CD4-positive, alpha-beta T cell treated with Interleukin-15 for 4 hours (primary cell): ENCODE measurements at places on chromosomes 16 and 17.

DNA sequence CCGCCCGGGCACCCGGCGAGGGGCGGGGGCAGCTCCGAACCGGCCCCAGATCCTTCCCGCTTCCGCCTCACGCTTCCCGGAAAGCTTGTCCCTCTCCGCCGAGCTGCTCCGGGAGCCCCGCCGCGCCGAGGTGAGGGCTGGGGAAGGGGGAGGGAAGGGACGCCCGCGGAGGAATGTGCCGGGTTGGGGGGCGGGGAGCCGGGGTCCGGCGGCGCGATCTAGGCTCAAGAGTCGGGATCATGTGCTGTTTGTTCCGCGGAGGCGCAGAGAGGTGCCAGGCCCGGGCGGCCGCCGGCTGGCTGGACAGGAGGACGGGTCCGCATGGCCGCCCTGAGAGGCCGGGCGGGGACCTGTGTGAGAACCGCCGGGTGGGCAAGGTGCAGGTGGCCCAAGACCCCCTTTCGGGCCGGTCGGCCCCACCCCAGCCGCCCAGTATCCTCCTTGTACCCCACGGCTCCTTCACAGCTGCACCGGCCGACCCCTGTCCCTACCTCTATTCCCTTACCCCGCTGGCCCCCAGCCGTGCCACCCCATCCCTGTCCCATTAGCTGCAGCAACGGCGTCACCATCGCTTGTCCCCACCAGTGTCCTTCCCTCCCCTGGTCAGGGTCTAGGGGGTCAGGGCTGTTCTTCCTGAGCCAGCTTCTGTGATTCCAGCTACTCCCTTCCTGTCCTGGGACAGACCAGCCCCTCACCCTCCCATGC is 429 bp downstream of the KIF1C start:
- no peak for DNase-seq

GRCh38 chr17:17494870-17495535 is 1.2 kb downstream of the RASD1 start:
- DNase-seq = no peak

GRCh38 chr17:45675892-45676291 is 108.2 kb upstream of the CRHR1 start:
- DNase-seq = no peak

- no peak for DNase-seq
Observed at GRCh38 chr17:4600563-4600962, 16.2 kb downstream of the SMTNL2 start.

DNA sequence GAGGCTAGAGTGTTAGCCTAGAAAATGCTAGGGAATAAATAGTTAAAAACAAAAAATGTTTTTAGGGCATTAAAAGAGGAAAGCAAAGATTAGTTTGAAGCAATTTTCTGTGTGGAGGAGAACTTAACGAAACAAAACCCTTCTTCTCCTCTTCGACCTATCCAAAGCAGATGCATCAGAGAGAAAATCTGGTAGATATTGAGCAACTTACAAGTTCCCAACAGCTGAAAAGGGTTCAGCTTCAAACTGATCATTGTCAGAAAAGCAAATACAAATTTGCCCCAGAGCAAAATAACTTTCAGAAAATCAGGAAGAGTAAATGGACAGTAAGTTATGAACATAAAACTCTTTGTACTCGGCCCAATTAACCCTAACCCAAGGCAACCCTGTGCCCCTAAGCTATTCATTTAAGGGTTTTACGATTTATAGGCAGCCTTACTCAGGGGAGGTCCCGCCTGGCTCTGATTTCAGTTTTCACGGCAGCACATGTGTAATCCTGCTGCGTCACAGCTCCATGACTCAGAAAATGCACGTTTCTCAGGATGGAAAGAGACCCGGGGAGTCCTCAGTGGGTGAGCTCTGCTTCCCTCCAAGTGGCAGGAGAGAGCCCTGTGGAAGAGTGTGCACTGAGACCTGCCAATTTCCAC is 405.7 kb upstream of the SALL1 start:
- no peak for DNase-seq

DNA sequence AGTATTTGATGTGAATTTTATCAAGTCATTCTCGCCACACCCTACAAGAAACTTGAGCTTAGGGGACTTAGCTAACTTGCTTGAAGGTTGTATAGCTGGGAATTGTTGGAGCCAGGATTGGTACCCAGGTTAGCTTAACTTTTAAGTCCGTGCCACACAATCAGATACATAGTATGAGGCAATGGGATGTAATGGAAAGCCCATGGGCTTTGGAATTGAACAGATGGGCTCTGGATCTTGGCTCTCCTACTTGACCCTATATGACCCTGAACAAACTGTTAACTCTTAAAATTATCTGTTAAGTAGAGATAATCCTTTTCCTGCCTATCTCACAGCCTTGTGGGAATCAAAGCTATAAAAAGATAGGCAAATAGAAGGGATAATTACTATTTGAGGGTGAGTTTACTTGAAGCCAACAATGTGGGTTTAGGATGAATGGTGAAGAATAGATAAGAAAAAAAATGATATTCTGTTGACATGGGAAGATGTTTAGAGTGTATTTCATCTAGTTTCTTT is 51.9 kb upstream of the CACNG3 start:
- no peak for DNase-seq

DNA sequence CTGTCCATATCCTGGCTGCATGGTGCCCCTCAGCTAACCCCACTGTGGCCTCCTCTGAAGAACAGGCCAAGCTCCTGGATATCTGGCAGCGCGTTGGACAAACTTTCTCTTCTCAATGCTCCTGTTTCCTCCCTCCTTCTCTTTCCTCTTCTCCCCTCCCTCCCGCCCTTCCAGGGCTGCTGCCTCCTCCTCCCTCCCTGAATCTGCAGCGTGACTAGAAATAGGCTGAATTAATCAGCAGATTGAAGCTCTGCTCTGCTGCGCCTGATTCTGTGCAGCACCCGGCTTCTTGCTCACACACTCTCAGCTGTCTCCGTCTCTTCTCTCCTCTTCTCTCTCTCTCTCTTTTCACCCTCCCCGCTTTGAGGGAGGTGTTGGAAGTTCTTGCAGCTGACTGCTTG is 19.8 kb downstream of the TMEM94 start:
- DNase-seq = no peak

DNA sequence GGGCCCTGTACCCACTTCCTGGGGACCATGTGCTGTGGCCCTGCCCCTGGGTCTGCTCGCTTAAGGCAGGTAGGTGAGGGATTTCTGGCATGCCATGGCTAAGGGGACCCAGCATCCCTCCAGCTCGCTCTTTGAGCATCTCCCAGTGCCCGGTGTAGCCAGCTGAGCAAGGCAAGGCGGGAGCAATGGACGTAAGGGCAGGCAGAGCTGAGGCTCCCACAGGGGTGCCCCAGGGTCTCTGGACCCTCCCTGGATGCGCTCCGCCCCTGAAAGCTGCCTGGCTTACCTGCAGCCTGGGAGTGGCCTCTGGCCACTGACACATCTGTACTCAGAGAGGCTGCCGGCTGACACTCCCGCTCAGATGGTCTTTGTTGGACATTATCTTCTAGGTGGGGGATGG is 189.9 kb downstream of the IRF8 start:
- no peak for DNase-seq

DNA sequence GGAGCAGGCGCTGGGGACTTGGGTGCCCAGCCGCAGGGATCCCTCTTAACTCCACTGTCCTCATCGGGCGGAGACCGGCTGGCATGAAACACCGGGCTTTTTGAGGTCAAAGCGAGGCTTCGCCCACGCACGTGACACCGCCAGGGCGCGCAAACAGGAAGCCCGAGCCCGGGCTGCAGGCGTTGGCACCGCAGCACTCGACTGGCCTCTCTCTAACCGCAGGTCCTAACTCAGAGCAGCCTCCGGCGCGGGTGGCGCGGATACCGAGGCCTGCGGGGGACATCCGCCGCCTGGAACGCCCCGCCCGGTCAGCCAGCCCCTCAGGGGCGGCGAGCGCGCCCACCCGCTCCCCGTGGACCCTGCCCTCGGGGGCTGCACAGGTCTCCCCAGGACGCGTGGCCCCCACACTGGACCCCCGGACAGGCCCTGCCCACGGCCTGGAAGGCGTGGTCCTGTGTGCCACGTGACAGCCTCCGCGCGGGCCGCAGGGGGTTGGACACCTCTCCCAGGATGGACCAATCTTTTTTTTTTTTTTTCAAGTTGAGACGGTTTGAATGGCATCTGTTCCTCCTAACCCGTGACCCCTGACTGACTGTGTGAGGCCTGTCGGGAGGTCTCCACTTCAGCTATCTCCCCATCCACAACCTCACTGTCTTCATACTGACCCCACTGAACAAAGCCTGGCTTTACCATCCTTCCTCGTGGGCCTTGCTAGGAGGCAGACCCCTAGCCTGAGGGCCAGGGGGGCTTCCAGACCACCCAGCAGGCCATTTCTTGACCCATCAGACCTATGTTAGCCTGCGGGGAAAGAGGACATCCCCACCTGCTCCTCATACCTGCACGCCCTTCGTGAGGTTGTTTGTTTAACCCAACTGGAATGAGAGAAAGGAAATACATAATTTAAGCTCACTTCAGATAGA is 8.4 kb upstream of the SLC47A2 start:
- DNase-seq = peak; percentile 37

- no peak for DNase-seq
Observed at GRCh38 chr16:11212798-11213196, 43.2 kb downstream of the SOCS1 start.

- no peak for DNase-seq
Observed at GRCh38 chr16:3659251-3659650, 4.8 kb downstream of the DNASE1 start.

DNA sequence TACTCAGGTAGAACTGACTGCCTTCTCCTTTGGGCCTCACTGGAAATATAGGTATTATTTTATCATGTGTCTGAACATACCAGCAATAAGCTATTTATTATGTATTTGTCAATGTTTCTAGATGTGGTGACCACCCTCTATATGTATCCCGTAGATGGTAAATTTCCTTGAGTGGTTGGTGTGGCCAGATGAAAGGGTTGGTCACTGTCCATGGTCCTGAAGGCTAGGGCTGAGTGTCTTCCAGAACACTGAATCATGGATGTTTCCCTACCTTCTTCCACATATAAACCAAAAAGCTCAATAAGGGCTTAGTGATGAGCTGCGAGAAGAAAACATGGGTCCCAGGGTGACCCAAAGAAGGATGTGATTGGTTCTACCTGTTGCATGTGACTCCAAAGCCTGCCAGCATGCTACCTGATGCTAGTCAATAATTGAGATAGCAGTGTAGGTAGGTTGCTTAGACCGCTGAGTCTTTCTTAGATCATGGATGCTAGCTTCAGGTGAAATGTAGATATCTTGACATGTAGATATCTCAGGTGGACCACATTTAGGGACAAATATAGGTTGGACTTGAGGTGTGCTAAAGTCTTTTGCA is 150.3 kb downstream of the ASIC2 start:
- no peak for DNase-seq

DNA sequence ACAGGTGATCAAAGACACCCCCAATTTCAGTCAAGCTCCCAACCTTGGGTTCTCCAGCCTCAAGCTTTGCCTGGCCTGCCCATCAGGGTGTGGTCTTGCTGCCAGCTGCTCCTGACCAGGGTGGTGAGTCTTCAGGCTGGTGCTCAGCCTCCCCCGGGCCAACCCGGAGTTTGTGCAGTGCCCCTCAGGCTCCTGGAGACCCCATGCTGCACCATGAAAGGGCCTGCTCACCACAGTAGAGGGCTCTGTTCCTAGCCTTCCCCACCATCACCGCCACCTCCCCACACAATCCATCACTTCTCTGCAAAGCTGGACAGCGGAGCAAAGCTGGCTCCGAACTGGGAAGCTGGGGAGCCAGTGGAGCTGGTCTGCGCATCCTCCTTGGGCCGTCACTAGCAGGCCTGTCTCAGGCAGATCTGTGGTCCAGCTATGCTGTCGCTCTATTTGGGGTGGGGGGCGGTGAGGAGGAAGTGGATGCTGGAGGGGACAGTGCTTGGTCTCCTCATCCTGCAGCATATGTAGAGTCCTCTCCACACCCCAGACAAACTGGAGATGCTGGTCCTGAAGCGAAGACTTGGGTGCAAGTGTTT is 88.5 kb upstream of the RPL38 start:
- DNase-seq = no peak

DNA sequence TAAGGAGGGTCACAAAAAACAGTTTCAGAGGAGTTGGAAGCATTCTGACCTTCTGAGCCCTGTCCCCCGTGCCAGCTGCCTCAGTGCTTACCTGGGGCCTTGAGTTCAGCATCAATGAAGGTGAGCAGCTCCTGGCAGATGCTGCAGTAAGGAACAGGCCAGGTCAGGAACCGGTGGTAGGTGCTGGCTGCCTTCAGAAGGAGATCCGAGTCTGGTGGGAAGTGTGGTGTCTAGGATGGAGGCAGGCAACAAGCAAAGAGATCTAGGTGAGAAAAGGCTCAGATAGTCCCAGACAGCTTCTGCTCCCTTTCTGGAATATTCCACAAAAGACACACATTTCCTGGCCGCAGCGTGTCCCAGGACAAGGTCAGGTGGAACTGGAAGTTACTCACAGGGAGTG is 37.2 kb upstream of the PIK3R6 start:
- DNase-seq = no peak
